Chondrocyte (in vitro differentiated cells): ENCODE measurements at places on chromosomes 11 and 22.

DNA sequence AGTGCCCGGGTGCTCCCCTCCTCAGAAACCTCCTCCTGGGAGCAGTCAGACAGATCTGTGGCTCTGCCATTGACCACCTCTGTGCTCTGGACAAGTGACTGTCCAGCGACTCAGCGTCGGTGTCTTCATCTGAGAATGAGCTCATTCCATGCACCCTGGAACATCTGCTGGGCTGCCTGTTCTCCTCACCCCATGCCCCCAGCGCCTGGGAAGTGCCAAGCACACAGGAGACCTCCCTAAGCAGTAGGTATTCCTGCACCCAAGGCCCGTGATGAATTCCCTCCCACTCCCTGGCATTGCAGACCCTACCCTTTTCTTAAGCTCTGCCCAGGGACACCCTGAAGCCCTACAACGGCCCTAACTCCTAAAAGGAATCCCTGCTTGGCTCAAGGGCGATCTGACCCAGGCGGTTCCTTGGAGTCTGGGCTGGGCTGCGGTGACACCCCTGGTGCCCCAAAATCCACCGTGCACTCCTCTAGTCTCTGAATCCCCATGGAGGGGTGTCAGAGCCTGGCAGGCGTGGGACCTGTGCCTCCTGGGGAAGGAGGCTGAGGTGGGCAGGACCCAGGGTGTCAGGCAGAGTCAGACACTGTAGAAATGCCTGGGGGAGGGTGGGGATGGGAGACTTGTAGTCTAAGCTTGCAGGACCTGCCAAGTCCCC, 92.0 kb downstream of the CEP164 start:
- peak; percentile 54 for DNase-seq

DNA sequence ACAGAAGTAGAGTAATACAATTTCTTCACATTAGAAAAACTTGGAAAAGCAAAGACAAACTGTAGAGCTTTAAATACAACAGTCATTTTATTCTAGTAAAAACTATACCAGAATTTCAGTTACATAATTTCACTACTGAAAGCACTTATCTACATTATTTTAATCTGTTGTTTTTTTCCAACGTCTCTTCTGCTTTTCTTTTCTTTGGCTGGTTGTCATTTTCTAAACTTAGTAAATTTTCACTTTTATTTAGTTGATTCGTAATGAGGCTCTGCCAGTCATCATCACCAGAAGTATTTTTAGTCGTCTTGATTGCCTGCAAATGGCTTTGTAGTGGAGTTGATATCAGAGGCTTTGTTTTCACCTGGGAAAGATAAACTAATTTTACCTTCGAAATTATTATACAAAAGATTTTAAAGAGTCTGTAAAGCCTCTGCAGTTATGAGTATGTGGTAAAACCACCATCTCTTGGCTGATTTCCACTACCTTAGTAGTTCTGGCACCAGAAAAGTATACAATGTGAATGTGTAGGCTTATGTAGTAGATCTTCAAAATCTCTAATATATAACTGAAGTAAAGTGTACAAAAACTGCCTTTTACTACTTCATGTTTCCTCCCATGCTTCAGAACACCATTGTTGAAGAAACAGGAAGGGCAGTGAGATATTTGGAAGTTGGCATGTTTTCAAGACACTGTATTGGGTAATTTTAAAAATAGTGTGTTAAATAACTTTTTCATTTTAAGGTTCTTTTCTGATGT, 19.2 kb downstream of the EIF3M start:
- no peak for DNase-seq

DNA sequence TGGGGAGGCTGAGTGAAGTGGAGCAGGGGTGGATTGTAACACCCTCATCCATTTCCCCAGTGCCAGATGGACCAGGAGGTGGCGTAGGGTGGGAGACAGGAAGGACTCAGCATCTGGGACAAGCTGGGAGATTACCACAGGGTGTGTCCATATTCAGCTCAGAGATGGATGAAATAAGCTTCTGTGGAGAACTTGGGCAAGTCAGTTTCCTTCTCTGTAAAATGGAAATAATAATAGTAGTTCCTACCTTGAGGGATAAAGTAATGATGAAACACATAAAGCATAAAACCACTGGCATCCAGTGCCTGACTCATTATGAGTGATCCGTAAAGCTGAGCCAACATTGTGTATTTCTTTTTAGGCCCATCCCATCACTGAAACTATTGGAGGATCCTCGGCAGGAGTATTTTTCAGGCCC, 607 bp upstream of the ROBO4 start:
- DNase-seq = no peak

- no peak for DNase-seq
These were observed 162.3 kb downstream of the TRIM29 start for GRCh38 chr11:119975561-119976152.

GRCh38 chr22:32795214-32795596, 6.3 kb upstream of the TIMP3 start:
- no peak for DNase-seq

DNA sequence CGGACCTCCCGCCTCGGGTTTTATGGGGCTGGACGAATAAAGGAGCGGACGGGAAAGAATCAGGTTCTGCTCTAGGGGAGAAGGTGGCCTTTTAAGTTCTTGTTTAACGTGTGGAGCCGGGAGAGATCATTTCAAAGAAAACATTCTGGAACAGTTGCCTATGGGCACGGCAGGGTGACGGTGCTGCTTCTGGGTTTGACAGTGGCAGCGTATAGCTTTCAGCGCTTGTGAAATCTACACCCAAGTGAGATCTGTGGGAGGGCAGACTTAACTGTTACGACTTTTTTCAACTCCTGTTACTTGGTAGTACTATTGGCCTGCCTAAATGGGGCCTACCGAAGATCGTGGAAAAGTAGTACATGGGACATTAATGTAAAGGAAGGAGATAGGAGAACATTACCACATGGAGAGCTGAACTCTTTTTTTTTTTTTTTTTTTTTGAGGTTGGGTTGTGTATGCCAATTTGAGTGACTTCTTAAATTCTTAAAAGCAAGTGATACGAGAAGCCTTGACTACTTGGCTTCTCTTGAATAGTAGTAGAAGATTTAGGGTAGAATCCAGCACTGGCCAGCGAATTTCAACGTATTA, 743 bp downstream of the USP47 start:
- DNase-seq = no peak

- DNase-seq = no peak
These were observed 5.1 kb upstream of the TIRAP start for GRCh38 chr11:126277780-126278179.

GRCh38 chr22:49668402-49668801, 159.3 kb downstream of the BRD1 start:
- DNase-seq = peak; percentile 86

DNA sequence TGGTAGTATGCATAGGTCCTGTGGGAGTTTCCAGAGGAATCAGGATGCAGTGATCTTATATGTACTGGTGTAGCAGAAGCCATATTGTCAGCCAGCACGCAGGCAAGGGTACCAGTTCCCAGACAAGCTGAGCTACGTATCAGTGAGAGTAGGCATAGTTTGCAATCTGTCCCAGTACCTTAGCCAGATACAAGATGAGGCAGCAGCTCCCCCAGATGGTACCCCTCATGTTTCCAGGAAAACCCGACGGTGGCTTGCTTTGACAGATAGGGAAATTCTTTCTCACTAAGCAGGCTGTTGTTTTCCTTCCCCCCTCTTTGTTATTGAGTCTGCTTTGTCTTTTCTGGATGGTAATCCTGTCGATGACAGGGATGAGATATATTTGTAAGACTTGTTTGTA, 109.7 kb upstream of the RRM1 start:
- DNase-seq = no peak

DNA sequence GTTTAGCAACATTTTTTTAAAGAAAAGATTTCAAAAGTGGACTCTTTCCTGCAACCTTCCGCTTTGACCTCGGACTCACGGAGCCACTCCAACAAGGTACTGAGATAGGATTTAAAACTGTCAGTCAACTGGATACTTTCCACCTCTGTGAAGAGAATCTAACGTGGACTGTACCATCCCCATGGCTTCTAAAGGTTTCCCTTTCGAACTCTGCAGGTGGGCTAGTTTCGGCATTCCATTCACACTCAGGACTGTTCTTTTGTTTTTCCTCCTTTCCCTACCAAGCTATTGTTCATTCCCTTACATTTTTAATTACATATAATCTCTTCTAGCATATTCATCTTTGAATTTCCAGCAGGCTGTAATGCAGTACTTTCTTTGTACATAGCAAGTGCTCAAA, 88.5 kb upstream of the AKIP1 start:
- no peak for DNase-seq

DNA sequence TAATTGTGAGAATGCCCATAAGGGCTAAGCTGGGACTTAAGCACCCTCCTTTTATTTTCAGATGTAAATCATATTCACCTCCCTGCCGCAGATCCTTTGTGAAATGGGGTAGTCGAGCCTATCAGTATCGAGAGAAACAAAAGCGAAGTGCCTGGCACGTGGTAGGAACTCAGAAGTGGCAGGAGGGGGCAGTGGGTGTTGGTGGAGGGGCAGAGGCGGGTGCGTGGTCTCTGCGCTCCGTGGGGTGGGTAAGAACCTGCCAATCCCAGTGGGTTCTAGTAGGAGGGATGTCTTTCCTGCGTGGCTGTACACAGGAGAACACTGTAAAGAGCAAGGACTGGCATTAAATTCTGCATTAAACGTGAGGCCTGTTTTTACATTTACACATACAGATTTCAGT, 21.8 kb upstream of the PARVB start:
- DNase-seq = no peak

DNA sequence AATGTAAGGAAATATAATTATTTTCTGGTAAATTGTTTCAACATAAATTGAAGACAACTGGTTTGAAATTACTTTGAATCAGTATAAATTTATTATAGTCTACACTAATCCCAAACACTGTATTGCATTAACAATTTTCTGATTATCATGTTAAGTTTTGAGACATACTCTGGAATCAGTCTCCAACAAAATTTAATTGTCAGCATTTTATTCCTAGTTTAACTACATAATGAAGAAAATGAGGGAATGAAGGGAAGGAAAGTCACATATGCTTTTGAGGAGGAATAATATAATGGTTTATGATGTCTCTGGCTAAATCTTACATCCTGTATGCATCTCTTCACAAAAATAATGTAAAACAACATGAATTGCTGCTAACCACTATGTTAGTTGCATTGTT, 14.2 kb downstream of the OR52E1 start:
- no peak for DNase-seq

- DNase-seq = no peak
These were observed 30.8 kb downstream of the MAP6 start for GRCh38 chr11:75637998-75638397.

GRCh38 chr11:35321532-35322317, 97.6 kb downstream of the SLC1A2 start:
- DNase-seq = no peak

DNA sequence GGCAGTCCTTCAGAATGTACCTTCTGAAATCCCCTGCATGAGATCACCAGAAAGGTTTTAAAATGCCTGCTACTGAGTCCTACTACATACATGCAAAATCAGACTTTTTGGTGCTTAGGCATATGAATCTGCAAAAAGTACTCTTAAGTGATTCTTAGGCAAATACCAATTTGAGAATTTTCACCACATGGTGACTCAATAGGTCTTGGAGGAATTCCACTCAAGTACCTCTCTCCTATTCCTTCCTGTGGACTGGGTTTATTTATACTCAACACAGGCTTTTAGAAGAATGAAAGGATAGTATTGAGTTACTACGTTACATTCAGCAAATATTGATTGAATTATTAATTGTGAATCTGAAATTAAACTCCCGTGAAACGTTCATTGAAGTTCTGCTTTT, 223.9 kb downstream of the CNTN5 start:
- DNase-seq = no peak

- DNase-seq = no peak
These were observed 16.1 kb upstream of the SYT7 start for GRCh38 chr11:61596990-61597389.

DNA sequence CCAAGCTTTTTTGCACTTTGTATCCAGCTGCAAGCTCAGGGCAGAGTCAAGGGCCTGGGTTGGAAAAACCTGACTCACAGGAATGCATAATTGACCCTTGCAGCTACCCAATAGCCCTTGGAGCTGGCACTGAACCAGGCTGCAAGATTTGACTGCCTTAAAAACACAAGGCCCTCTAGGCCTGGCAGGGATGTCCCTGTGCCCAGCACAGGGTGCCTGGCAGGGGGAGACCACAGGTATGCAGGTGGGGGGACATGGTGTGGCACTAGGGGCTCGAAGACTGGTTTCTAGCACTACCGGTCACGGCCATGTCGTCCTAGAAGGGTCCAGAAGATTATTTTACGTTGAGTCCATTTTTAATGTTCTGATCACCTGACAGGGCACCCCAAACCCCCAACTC, 30.2 kb downstream of the SBF1 start:
- no peak for DNase-seq

- no peak for DNase-seq
These were observed 139.5 kb upstream of the CADM1 start for GRCh38 chr11:115643549-115644270.

GRCh38 chr11:111635706-111636045, 33.4 kb downstream of the SIK2 start:
- DNase-seq = no peak

DNA sequence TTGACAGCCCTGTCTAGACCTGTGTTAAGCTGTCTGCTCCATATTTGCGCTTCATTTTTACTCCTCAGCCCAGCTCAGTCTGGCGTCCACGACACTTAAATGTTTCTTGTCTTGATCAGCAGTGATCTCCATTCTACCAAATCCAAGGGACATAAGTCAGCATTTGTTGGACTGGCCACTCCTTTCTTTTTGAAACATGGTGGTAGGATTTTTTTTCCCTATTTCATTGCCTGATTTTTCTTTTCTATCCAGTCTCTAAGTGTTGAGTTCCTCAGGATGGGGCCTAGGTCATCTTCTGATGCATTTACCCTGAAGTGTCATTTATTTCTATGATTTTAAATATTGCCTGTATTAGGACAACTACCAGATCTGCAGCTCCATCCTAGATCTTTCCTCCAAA, 873 bp downstream of the NCAPH2 start:
- DNase-seq = no peak

DNA sequence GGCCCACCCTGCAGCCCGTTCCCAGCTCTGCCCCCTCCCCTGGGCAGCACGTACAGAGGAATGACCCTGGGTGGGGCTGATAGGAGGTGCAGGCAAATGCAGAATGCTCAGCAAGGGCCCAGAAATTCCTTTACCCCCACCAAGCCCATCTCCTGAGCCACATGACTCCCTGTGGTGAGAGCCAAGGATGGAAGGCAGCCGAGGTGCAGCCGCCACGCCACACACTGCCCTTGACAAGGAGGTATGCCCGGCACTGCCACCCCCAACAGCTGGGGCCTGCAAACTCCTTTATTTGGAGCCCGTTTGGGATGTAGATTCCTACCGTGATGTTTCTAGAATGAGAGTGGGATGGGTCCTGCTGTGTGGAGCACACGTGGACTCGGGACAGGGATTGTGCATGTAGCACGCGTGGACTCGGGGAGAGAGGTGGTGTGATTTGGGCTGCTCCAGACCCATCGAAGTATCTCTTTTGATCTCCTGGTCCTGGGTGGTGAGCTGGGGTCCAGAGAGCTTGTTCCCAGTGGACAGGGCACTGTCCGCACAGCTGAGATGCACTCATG, 12.9 kb downstream of the GTSE1 start:
- DNase-seq = no peak

DNA sequence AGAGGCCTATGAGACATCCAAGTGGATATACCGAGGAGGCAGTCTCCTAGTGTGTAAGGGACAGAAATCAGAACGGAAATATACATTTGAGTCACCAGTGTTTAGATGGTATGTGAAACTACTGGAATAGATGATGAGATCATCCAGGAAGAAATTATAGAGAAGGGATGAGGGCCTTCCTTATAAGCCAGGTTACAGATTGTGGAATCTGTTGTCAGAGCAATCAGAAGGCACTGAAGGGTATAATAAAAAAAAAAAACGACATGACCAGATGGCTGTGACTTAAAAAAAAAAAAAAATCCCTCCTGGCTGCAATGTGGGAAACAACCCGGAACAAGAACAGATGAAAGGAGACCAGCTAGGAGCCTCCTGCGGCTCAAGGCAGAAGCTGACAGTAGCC, 2.7 kb downstream of the MAJIN start:
- DNase-seq = no peak
